ENCODE measurements at places on chromosomes 6 and 20.
A peak's percentile ranks its signal among the peaks of the same experiment; 100 is the strongest.

- DNase-seq: no peak
Measured at GRCh38 chr6:119346936-119347335, 2.6 kb downstream of the MAN1A1 start.

- peak; percentile 8 for DNase-seq
Measured at GRCh38 chr6:45587229-45588060, 209.7 kb upstream of the SUPT3H start.

- DNase-seq: no peak
Measured at GRCh38 chr6:20377623-20378265, 23.9 kb upstream of the E2F3 start.

- no peak for DNase-seq
Measured at GRCh38 chr6:16273256-16273655, 34.9 kb downstream of the GMPR start.

- DNase-seq: peak; percentile 48
Measured at GRCh38 chr6:36130667-36131510, 576 bp downstream of the MAPK13 start.

GRCh38 chr6:90214461-90214860, 82.2 kb downstream of the BACH2 start:
- no peak for DNase-seq

DNA sequence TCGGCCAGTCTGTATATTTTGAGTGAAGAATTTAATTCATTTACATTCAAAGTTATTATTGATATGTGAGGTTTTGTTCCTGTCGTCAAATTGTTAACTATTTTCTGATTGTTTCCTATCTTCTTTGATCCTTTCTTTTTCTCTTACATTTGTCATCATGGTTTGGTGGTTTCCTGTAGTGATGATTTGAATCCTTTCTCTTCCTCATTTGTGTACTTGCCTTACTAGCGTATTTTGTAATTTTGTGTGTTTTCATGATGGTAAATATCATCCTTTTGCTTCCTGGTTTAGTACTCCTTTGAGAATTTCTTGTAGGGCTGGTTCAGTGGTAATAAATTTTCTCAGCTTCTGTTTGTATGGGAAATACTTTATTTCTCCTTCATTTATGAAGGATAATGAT, 151.7 kb upstream of the CEP162 start:
- DNase-seq: no peak

GRCh38 chr6:169450097-169450496, 196.5 kb upstream of the THBS2 start:
- DNase-seq: no peak

DNA sequence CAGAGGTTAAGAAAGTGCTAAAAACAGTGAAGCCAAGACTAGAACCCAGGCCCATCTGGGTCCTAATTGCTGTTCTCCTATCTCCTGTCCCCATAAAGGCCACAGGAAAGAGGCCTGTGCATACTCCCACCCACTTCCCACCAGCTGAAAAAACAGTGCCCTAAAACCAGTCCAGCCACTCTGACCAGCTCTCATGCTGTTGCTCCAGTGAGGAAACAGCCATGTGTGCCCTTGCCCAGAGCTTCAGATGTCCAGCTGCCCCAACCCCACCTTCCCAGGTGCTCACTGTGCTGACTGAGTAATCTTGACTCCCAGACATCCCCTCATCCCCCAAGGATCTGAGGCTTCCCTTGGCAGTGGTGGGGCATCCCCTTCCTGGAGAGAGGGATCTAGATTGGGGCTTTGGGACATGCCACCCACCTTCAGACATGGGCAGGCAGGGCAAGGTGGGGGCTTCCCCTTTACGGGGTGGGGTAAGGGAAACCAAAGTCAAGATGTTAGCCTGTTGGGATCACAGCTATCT, 28.7 kb downstream of the KCNK5 start:
- DNase-seq: no peak

DNA sequence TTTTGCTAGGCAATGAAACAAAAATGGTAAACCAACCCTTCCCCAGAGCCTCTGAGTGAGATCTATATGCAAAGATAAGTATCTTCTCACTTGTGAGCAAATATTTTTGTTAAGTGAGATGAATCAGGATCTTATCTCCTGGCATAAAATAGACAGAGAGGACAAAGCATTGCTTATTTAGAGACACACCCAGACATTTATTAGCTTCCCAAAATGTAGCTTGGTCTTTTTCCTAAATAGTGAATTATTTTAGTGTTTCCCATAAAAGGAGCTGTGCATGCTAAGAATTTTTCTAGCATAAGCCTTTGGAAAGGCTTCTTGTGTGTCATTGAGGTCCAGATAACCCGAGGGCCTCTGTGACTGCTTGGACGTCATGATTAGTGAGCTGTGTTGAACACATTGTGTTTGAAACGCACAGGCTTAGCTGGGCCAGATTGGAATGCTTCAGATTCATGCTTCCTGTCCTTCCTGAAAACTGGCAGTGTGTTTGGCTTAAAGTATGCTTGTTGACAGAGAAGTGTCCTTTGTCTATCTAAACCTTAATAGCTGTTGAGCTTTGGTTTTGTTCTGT, 16.5 kb downstream of the MTHFD1L start:
- no peak for DNase-seq

GRCh38 chr6:38021029-38021428, 201.5 kb downstream of the ZFAND3 start:
- no peak for DNase-seq

DNA sequence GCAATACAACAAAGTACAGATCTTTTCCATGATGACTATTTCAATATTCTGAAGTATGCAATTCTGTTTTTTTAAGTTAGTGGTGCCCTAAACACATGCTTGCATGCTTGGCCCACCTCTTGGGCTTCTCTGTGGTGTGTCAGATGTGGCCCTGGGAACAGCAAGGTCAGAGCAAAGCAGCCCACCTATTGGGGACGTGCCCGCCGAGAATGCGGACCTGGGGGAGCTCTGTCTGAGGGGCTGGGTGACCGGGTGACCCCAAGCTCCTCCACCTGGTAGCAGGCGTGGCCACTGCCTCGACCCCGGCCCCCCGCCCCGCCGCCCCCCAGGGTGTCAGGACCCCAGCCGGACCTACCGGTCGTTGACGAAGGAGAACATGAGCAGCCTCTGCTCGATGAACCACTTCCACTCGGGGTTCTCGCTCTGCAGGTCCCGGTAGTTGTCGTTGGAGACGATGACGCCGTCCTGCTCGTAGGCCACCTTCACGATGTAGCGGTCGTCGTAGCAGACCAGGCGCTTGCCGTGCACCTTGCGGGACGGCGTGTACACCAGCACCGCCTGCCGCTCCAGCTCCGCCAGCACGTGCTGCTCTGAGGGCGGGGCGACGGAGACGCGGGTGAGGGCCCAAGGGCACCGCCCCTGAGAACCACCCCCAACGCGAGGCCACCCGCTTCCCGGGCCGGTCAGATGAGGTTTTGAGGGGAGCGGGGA, 28.3 kb downstream of the ZC3H12D start:
- DNase-seq: no peak

GRCh38 chr20:24634855-24635254, 165.4 kb downstream of the SYNDIG1 start:
- DNase-seq: no peak

DNA sequence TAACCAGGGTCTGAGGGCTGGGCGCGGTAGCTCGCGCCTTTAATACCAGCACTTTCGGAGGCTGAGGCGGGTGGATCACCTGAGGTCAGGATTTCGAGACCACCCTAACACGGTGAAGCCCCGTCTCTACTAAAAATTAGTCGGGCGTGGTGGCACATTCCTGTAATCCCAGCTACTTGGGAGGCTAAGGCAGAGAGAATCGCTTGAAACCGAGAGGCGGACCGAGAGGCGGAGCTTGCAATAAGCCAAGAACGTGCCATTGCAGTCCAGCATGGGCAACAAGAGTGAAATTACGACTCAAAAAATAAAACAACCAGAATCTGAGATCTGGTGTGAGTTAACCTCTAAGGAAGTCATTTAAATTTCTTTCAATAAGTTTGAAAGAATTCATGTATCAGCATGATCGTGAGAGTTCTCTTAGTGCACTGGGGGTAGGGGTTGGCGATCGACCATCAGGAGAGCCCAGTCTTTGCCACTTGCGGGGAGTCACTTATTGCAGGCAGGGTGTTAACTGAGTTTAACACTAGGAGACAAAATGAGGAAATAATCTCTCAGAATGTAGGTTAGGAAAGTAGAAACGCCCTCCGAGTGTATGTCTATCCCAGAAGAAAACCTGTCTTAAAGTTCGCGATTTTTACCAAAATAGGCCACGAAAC, 206.5 kb upstream of the ZNF184 start:
- peak; percentile 16 for DNase-seq

- DNase-seq: no peak
Measured at GRCh38 chr6:87754828-87755227, 52.8 kb upstream of the AKIRIN2 start.

DNA sequence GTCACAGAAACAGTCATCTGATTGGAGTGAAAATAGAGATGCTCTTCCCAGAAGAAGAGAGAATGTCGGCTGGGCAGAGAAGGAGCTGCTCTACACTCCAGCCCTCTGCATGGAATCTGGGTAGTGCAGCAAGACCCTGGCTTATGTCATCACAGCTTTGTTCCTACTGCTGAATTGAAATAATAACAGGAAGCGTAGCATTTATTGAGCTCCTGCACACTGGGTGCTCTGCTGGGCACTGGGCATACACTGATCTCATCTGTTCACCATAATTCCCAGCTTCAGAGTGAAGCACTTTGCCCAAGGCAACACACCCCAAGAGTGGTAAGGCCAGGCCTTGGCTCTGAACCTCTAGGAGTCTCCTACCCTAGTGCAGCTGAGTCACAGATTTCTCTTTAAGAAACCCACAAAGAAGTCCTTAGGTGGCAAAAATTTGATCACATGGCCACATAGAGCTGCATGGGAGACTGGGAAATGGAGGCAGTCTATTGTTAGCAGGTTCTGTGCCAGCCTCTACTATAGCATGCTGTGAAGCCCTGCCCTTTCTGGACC, 3.9 kb upstream of the SDCBP2 start:
- no peak for DNase-seq

DNA sequence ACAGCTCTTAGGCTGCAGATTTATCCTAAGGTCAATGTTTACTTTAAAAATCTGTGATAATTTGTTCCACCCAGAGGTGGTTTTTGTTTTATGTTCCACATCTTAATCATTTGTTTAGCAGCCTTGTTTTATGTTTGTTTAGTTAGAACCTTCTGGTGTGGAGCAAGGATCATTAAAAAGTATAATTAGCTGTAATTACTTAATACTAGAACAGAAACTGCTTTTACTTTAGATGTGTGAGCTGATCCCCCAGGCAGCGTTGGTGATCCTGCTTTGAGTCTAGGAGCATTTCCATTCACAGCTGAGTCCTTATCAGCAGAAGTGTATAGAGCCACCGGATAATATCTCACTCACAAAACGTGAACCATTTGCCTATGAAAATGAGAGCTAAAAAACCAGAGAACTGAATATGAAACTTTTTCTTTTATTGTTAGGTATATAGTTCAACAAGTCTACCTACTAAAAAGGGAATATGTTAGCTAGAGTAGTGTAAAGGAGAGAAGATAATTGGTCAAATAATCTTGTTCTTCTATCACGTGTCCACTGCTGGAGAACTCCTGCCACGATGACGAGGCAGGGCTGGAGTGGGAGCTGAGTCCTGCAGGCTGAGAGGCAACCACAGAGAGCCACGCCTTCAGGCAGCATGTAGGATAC, 78.5 kb downstream of the TRMT11 start:
- no peak for DNase-seq

GRCh38 chr6:80639181-80639629, 532.7 kb downstream of the BCKDHB start:
- no peak for DNase-seq

DNA sequence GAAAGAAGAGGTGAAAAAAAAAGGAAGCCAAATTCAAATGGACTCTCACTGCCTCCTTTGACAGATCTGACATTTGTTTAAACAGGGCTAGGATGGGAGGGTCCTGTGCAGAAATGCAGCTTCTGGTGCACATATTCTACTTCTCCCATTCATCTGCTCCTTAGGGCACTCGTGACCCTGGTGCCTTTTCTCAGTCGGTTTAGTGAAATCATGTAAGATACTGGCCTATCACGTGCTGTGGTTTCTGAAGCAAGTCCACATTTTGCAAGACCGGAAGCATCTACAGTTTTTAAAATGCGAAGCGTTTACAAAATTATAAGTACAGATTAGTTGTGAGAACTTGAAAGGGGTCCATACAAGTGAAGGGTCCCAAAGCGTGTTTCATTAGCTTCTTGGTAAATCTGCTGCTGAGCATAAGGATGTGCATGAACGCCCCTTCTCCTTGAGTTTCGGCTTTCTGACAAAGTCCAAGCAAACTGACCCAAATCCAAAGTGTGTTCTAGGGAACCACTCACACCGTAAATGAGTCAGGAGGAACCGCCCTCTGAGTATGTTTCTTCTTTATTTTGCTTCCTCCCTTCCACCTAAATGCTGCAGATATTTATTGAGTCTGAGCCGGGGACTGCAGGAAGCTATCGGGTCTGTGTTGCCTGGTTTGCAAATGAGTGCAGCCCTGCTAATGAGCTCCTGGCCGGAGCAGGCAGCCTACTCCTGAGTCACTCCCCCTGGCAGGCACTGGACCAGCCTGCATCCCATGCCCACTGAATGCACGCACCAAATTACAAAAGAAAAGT, 323.8 kb upstream of the JARID2 start:
- DNase-seq: no peak

DNA sequence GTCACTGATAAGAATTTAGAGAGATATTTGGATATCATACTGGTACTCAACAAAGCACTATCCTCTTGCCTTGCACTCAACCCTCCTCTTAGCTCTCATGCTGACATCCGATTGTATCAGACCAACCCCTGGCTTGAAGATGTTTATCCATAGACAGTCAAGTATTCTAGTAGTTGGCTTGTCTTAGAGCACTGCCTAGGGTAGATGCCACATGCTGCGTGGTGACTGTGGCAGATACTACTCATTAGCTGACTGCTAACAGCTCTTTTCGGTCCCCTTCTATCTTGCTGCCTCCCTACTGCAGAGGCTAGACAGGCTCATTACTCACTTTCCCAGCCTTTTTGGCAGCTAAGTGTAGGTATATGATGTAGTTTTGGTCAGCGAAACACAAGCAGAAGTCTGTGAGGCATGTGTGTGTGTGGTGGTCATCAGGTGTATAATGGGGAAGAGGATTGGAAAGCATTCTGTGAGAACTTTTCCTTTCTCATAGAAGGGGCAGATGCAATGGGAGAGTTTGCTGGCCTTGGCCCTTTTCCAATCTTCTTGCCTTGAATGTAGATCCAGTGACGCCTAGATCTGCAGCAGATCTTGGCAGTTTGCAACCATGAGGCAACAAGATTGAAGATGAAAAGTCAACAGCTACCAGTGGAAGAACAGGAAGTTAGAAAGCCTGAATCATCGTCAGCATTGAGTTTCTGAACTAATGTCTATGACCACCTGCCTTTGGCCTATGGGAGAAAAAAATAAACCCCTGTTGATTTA, 4.4 kb upstream of the IFNGR1 start:
- no peak for DNase-seq

GRCh38 chr6:22765015-22765414, 195.6 kb downstream of the HDGFL1 start:
- no peak for DNase-seq

DNA sequence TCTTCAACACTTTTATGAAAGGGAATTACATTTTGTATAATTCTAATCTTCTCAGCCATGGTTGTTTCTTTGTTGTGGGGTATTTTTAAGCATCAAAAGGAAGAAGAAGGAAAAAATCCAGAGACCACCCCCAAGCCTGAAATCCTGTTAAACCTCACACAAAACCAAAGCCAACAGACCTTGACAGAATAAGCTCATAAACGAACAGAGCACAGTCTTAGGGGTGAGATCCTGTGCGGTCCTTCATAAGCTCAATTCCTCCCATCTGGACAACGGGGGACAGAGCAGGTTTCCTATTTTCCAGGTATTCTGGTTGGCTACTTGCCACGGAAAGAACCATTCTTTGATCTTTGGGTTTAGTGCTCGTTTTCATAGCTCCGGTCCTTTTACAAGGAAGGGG, 151.3 kb upstream of the SULF2 start:
- DNase-seq: no peak

Data from CD4-positive, CD25-positive, alpha-beta regulatory T cell (primary cell).